LNCaP clone FGC (cell line): ENCODE measurements at places on chromosomes 3 and 15.

GRCh38 chr3:167187221-167187620 lies 192.9 kb downstream of the ZBBX start:
- no peak for DNase-seq

DNA sequence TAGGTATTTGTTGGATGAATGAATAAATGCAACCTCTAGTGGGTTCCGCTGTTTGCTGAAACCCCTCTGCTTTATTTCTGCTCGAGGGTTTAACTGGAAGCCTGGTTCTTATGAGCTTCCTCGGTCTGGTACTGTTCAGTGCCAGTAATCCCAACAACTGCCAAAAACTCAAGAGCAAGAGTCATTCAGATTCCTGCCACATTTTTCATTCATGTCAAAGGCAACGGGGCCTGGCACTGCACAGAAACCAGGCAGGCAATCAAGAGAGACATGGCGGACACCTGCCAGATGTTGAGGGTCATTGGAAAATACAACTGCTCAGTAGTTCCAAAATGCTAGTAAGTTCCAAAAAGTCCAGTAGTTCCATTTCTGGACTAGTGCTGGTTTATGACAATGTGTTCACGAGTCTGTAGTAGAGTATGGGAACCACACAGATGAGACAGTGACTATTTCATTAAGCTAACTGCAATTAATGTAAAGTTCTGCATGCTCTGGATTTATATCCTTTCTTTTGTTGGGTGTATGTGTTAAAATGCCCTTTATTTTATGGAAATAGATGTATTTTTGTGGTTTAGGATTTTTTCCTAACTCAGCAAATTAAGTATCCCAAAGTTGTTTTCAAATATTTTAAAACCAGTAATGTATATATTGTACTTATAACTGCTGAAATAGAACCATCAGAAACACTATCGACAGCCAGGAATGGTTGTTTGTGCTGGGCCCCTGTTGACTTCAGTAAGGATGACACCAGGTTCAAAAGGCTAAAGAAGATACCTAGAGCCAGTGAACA lies 22.7 kb upstream of the TMEM41A start:
- no peak for DNase-seq

DNA sequence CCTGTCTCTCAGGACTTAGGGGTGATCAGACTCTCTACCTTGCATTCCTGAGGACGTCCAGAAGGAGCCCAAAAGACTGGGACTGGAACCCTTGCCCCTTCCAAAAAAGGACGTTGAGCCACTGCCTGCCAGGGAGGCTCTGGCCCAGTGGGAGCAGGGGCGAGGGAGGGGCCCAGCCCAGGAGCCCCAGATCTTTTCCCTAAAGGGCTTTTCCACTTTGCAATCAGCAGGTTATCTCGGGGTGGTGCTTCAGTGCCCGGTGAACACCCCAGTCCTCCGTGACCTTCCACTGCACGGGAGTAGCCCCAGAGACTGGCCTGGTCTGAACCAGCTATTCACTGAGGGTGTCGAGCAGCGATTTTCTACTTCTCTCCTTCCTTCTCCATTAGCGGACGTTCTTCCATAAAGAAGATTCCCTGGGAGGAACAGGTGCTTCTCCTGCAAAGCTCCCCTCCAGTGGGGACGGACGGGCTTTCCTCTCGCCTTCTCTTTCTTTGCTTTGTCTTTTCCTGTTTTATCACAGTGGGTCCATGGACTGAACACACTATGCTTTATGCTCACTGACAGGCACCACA lies 113.7 kb downstream of the CHSY1 start:
- no peak for DNase-seq

DNA sequence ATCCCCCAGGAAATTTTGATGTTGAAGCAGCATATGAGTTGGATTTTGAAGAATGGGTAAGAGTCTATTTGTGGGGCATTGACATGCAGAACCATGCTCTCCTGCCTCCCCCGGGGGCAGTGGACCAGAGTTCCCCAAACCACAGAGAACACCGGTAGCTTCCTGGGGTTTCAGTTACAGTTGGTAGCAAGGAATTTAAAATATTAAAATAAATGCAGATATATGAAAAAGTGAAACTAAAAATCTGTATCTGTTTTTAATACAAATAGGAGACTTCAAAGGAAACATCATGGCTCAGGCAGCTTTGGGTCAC lies 37.4 kb downstream of the SLC9A9 start:
- no peak for DNase-seq
